ENCODE measurements at places on chromosomes 16 and 17. TPM values are rescaled to one million over a fixed set of nuclear protein-coding genes. Genes with fewer than 3 reads are reported as not detected.

GRCh38 chr17:27379888-27380533, 76.2 kb upstream of the KSR1 start:
- H3K4me1 ChIP-seq, result no peaks in the 10 kb centered on the region
- no peak for DNase-seq
- peaks cover 4% of the 10 kb centered on the region for H3K27me3 ChIP-seq
- H3K36me3 ChIP-seq, result 0 out of 2 replicates have a peak, but pooled peaks cover 3% of the 10 kb centered on the region
- H3K27ac ChIP-seq, result no peak overlapping the region

P2RX5 gene
- 6.4 TPM for total RNA-seq

GRCh38 chr16:89489898-89490438, 393 bp downstream of the ANKRD11 start:
- H3K27ac ChIP-seq, result no peak overlapping the region
- H3K4me3 ChIP-seq, result no peak overlapping the region
- peaks cover 49% of the 10 kb centered on the region for H3K4me1 ChIP-seq
- DNase-seq, result no peak

DNA sequence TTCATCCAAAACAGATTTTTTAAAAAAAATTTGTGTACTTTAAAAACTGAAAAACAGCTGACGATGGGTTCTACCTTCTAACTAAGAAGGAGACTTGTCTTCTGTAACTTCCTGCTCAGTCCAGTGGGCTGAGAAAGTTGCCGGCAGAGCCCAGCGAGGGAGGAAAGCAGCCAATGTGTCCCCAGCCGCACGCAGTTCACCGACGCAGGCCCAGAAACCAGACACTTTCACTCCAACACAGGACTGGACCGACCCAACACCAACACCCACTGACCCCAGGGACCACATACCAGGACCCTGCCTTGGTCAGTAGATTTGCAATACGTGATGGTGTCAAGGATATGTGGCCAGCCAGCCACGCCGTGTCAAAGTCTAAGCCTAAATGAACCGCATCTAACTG, 25.6 kb downstream of the TRAP1 start:
- H3K27ac ChIP-seq, result no peak overlapping the region
- no peak overlapping the region for H3K4me3 ChIP-seq
- peaks cover 11% of the 10 kb centered on the region for H3K4me1 ChIP-seq
- DNase-seq, result no peak

GRCh38 chr16:14354561-14355351, 275.3 kb downstream of the PARN start:
- peaks cover 17% of the 10 kb centered on the region for H3K4me1 ChIP-seq
- no peaks in the 10 kb centered on the region for H3K27me3 ChIP-seq
- H3K4me3 ChIP-seq, result no peak overlapping the region
- H3K27ac ChIP-seq, result no peak overlapping the region
- no peaks in the 10 kb centered on the region for H3K36me3 ChIP-seq

DNA sequence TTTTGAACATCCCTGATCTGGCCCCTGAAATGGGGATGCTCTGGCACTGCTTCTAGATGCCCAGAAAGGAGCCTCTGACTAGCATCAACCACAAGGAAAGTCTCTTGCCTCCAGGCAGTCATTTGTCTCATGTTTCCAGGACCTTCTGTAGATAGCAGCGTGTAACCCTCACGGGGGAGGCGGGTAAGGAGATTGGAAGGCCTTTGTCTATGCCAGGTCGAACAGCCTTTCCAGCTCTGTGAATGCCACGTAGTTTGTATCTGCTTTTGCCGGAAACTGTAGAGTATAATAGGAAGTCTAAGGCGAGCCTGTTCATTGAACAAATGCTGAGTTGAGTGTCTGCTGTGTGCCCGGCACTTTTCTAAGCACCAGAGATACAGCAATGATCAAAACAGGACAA, 43.9 kb upstream of the AQP8 start:
- peaks cover 43% of the 10 kb centered on the region for H3K36me3 ChIP-seq
- H3K4me1 ChIP-seq, result no peaks in the 10 kb centered on the region
- no peak overlapping the region for H3K27ac ChIP-seq
- no peak overlapping the region for H3K4me3 ChIP-seq
- no peak for DNase-seq

GRCh38 chr16:14219983-14220382, 148.9 kb downstream of the MRTFB start:
- peak overlapping the region; percentile 77 for H3K27ac ChIP-seq
- no peak overlapping the region for H3K4me3 ChIP-seq
- H3K36me3 ChIP-seq, result peaks cover 42% of the 10 kb centered on the region
- 0 out of 2 replicates have a peak, but pooled peaks cover 4% of the 10 kb centered on the region for H3K4me1 ChIP-seq
